ENCODE measurements at places on chromosomes 5 and 9.

GRCh38 chr5:77773734-77774280, 2.3 kb downstream of the TBCA start:
- DNase-seq, result no peak

DNA sequence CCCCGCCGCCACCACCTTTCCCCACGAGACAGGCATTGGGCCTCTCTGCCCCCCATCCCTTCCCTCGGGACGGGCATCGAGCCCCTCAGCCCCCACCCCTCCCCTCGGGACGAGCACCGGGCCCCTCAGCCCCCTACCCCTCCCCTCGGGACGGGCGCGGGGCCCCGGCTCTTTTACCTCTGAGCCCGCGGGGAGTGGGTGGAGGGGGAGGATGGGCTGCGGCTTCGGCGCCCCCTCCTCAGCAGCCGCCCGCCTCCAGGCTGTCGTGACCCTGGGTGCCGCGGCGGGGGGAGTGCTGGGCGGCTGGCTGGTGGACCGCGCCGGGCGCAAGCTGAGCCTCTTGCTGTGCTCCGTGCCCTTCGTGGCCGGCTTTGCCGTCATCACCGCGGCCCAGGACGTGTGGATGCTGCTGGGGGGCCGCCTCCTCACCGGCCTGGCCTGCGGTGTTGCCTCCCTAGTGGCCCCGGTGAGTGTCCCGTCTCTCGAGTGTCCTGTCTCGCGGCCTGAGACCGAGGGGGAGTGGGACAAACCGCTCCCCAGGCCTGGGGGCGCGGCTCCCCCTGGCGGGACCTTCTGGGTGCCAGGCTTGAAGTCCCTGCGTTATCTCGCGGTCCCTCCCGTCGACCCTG, 791 bp downstream of the SLC2A8 start:
- DNase-seq, result no peak

GRCh38 chr9:60546406-60546805, 367.8 kb upstream of the SPATA31A5 start:
- DNase-seq, result no peak

DNA sequence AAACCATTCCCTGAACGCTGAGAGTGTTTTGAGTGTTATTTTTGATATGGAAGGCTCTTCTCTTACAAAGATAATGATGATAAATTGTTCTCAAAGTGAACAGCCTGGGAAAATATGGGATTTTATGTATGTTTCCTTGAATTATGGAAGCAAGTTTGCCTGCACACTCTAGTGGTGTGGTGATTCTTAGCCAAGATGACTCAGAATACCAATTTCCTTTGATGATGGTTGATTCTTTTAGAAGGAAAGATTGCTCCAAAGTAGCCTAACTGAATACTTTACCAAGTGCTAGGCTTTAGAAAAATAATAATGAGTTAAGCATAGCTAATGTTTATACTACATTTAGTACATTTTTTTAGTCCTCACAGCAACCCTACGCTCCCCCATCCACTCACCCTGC, 243.4 kb downstream of the EBF1 start:
- DNase-seq, result no peak

GRCh38 chr5:107653685-107654084, 17.1 kb downstream of the EFNA5 start:
- DNase-seq, result no peak

DNA sequence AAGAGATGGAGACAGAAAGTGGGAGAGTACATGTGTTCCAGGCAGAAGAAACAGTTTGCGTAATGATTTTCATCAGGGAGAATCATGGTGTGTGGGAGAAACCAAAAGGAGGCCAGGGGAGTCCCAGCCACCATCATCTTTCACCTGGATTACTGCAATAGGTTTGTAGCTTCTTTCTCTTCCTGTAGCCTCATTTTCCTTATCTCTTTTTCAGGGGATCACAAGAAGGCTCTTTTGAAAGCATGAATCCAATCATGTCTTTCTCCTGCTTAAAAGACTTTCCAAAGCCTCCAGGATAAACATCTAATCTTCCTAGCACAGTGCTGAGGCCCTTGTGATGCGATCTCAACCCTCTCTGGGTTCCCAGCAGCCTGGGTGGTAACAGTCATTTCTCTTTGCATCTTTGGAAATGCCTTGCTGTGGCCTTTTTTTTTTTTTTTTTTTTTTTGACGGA, 10.3 kb upstream of the GPBP1 start:
- no peak for DNase-seq

DNA sequence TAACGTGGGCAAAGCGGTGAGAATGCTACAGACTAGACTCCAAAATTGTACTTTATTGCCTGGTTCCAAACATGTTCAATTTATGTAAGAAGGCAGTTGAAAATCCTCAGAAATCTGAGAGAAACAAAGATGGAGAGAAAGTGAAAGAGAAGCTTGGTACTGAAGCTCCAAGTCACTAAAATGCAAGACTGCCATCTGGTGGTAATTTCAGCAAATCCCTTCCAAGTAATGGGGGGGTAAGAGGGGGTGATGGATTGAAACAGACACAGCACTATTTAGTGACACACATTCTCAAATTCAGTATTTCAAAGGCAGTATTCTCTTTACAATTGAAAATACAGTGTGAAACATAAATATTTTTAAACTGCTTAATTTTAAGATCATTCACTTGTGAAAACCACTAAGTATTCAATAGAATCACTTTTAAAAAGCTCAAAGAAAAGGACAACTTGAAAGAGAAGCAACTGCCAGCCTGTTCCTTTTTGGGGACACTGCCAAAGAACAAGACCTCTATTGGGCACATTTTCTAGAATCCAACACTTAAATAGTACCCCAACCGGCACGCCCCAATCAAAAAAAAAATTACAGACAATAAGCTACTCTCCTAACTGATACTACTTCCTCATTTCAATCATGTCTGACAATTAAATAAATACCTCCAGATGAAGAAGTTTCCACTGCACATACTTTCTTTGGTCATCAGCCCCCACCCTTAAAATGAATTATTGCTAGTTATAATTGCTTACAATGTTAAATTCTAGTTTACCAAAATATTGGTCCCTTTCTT, 131.5 kb downstream of the AGTPBP1 start:
- peak; percentile 74 for DNase-seq

GRCh38 chr5:100407053-100407452, 128.1 kb upstream of the FAM174A start:
- no peak for DNase-seq

DNA sequence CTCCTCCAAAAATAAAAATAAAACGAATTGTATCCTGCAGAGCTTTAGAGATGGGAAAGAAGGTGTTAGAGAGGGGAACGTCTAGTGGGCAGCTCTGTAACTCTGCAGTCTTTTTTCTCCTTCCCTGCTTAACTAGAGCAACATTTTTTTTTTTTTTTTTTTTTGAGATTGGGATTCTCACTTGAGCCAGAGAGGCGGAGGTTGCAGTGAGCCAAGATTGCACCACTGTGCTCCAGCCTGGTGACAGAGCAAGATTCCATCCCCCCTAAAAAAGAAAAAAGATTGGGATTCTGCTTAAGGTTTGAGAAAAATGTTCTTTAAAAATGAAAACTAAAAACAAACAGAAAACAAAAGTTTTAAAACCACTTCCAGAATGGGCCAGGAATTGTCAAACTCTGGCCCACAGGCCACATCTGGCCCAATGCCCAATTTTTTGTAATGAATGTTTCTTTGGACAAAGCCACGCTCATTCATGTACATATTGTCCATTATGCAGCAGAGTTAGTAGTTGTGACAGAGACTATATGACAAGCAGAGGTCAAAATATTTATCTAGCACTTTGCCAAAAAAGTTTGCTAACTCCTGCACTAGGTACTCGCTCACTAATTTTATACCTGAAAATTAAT, 98.5 kb downstream of the ZCCHC7 start:
- DNase-seq, result no peak

- no peak for DNase-seq
These were observed 100.7 kb downstream of the PDE8B start for GRCh38 chr5:77311214-77311571.

GRCh38 chr5:117461403-117461802, 886.8 kb upstream of the SEMA6A start:
- no peak for DNase-seq

- DNase-seq, result no peak
These were observed 238.7 kb upstream of the TRIM32 start for GRCh38 chr9:116448431-116448830.

DNA sequence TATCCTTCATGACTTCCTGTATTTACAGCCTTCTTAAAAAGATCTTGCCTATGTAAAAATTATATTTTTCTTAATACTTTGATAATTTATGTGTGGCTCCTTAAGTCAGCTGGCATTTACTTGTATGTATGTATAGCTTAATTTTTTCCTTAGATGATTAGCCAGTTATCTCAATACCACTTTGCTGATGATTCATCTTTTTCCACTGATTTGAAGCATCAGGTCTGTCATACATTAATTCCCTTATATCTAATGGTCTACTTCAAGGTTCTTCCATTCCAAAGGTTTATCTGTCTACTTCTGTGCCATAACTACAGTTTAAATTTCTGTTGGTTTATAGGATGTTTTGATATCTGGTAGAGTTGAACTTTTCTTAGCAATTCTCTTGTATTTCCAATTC, 44.9 kb upstream of the MTMR12 start:
- DNase-seq, result no peak

GRCh38 chr9:99173570-99174504, 47.9 kb downstream of the ALG2 start:
- DNase-seq, result no peak

- peak; percentile 59 for DNase-seq
These were observed 5.7 kb downstream of the FIBCD1 start for GRCh38 chr9:130933114-130934046.
